ENCODE measurements at places on chromosomes 1 and 21.

DNA sequence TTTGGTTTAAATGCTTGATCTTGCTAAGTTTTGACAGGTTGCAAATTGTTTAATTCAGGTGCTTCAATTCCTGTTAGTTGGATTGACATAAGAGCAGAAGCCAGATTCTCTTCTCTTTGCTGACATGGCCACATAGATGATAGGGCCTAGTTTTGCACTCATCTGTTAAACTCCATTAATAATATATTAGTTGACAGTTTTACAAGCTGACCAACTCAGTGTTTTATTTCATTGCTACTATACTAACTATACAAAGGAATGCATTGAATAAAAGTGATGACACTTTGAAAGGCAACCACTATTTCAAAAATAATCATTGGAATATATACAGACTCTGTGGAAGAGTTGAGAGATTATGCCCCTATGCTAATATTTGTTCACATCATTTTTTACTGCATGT, 255.6 kb upstream of the DPYD start:
- no peak for DNase-seq

DNA sequence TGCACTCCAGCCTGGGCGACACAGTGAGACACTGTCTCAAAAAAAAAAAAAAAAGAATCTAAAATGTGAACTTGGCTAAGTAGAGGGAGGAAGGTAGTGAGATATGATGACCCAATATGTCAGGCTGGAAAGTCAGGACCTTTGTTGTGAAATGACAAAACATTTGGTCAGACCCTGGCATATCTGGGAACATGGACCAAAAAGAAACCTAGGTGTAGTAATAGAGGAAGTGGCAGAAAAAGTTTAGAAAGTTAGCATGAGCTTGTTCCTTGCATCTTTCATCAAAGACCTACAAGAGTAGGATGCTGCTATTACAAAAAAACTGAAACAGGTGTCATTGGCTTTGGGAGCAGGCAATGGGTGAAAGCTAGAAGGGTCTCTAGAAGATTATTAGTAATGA, 7.3 kb upstream of the S100A3 start:
- DNase-seq: no peak

GRCh38 chr1:51851882-51852396, 26.6 kb downstream of the NRDC start:
- no peak for DNase-seq

GRCh38 chr1:43451701-43452532, 1.8 kb downstream of the HYI start:
- no peak for DNase-seq

DNA sequence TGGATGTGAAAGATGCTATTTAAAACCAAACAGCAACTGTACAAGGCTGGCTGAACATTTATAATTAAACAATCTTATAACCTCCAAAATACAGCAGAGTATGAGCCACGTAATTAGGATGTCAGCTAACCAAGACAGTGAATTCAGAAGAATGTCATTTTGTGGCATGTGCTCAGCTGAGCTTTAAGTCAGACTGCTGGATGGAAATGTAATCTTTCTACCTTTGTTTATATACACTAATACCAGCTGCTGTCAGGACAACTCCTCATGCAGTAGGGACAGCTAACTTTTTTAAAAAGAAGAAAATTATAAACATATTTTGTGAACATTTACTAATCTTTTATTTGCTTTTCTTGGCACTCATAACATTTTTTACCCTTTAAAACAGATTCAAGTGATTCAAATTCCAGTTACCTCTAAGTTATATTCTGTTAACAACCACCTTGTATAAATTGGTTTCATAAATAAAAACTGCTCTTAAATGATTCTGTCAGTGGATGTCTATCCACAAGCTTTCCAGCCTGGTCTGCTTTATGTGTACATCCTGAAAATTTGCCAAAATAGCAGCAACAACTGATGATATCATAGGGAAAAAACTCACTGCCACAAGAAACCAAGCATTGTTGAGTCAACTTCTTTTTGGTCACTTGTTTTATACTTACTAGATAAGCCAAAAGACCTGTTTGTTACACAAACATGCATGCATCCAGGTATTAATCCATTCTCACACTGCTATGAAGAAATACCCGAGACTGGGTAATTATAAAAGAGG, 36.1 kb downstream of the DPH5 start:
- DNase-seq: no peak

DNA sequence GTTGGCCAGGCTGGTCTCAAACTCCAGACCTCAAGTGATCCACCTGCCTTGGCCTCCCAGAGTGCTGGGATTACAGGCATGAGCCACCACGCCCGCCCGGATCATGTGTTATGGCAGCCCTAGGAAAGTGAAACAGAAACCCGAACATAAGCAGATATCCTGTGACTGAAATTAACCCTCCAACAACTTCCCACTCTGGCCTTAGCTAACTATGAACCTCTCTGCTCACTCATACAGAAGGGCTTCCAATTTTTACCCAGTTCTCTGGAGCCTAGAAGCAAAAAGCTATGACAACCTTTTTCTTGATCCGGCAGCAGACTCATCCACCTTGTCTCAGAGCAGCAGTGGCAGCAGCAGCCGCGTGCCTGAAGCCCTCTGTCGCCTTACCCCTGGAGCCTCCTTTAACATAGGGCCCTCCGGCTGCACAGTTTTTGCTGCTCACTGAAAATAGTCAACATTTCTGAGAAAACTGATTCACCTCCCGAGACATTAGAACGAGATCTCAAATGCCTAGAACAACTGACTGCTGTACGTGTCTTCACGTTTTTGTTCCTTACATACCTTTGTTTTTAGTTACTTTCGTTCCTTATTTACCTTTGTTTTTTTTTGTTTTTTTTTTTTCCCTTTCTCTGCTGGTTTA, 9.3 kb downstream of the CBR1 start:
- no peak for DNase-seq

- no peak for DNase-seq
These were observed 305.9 kb downstream of the BRINP2 start for GRCh38 chr1:177476676-177477075.
